ENCODE measurements at places on chromosomes 7 and 10. TPM values are rescaled to one million over a fixed set of nuclear protein-coding genes. Genes with fewer than 3 reads are reported as not detected.

Gene ZNF488
- not detected for total RNA-seq

GRCh38 chr10:95544783-95545500, 16.2 kb downstream of the SORBS1 start:
- DNase-seq, result no peak

- DNase-seq, result no peak
Observed at GRCh38 chr7:73567846-73568685, 10.3 kb downstream of the TBL2 start.

Gene WEE2
- not detected for total RNA-seq

Gene OR2A42
- 0.10 TPM for total RNA-seq
